ENCODE measurements at places on chromosomes 6 and 20.

DNA sequence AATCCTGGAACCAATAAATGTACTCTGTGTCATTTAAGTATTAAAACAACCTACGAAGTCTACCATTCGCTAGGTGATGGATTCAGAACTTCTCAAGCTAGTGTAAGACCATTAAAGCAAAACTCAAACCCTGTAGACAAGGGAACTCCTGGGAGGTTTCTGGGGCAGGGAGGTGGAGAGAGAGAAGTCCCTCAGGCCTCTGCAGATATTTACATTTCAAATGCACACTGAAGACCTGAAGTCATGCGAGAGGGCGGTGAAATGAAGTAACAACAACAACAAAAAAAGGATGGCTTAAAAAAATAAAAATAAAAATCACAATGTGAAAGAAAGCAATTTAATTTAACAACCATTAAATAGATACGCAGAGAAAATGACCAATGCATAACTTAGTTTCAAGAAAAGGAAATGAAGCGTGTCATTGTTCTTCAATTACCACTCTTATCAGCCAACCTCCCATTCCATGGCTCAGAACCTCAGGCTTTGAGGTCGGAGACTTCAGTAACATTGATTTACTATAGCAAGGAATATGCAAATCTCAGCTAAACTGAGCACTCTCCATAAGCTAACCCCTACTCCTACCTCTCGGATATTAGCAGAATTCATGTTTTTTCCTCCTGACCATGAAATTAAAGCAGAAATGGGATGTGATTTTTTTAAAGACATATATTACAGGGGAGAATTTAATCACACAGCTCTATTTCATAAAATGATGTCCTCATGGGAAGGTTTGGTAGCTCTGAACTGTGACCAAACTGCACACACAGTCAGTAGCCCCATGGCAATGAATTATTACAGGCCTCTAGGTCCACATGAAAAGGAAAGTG lies 140.6 kb downstream of the KIF16B start:
- DNase-seq: no peak

GRCh38 chr20:17648791-17649730 lies 33.0 kb downstream of the RRBP1 start:
- peak; percentile 20 for DNase-seq

DNA sequence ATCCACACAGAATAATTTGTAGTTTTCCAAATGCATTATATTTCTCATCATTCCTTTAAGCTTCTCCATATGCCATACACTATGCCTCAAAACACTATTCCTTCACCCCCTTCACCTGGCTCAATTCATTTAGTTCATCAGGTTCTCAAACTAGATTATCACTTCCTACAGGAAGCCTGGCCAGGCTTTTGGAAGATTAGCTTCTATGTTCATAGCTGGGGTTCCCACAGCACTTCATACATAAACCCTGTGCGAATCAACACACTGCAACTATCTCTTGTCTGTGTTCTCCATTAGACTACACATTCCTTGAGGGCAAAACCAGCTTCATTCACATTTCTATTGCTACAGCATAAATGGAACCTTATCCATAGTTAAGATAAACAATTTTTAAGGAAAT lies 40.5 kb upstream of the PLN start:
- DNase-seq: no peak

DNA sequence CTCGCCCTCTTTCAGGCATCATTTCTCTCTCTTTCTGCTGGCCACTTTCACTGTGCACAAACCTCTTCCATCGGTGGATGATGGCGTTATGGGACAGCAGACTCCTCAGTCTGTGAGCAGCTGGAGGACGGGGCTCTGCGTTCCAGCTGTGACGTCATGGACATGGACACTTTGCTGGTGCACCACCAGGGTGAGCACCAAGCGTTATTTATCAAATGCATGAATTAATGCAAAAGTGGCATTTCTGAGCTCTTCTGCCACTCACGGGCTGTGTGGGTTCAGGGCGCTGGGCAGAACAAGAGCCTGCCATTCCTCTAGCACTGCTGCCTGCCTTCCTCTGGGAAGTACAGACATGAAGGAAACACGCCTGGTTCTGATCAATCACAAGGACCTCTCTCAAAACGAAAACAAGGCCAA lies 82.9 kb upstream of the MPC1 start:
- DNase-seq: no peak

DNA sequence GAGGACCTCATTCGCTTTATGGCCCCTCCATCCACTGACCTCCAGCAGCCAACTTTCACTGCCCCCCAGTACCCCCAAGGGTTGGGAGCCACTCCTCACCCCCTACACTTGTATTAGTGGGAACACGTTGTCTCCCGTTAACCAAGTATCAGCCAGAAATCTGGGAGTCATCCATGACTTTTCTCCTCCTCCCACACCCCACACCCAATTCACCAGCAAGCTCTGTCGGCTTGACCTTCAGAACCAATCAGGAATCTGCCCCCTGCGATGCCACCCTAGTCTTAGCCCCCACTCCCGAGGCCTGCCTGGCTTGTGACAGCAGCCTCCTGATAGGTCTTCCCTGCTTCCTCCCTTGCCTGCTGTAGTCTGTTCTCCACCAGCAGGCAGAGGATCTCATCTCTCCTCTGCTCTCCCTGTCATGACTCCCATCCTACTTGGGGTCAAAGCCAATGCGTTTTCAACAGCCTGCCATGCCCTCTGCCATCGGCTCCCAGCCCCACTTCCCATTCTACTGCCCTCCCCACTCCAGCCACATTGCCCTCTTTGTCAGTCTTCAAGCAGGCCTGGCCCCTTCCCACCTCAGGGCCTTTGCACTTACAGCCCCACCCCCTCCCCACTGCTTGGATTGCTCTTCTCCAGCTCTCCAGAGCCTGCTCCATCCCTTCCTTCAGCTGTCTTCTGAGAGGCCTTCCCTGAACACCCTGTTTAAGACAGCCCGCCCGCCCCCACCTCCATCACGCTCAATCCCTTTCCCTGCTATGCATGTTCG lies 19.4 kb downstream of the MDGA1 start:
- DNase-seq: no peak

DNA sequence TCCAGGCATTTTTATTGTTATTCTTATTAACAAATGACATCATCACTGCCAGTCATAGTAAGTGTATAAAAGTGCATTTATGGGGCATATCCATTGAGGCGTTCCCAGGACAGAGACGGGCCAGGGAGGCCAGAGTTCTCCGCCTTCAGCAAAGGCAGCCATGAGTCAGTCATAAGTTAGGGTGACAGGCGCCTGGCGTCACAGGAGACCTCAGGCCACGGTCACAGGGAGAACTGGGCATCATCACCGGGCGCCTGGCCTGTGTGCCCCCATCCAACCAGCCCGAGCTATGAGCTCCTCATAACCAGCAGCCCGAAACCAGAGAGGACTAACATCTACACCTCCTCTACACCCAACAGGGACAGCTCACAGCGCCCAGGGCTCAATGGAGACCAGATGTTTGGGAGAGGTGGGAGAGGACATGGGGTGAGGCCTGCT lies 259.2 kb downstream of the DLL1 start:
- DNase-seq: no peak

DNA sequence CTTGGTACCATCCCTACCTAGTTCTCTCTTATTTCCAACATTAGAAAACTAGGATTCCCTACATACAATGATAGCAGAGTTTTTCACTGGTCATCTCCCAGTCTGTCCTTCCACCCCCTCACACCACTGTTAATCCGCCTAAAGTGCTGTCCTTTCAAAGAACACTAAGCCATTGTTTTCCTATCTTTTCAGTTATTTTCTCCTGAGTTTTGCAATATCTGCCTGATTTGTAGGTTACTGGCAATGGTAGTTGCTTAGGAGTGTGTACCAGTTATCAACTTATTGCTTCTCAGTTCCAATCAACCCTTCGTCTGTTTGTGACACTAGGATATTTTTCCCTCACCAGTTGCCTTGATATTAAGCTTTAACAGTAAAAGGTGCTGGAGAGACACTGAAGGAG lies 135.0 kb downstream of the EPM2A start:
- DNase-seq: no peak

DNA sequence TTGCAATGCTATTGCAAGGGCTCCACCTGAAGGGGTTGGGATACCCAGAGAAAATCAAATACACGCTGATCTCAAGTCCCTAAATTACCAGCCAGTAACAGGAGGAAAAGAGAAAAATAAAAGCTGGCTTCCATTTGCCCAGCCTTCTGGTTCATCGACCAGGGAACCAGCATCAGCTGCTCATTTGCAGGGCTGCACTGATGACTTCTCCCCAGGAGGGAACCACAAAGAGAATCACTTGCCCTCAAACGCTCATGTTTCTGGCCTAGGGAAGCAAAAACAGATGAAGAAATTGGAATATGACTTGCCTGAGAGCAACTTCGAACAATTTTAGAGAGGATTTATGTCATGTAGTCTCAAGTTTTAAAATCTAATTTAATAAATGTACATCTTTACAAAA lies 119.7 kb downstream of the SH3BGRL2 start:
- DNase-seq: no peak

- DNase-seq: no peak
Observed at GRCh38 chr6:70257768-70258273, 45.1 kb downstream of the COL9A1 start.

GRCh38 chr20:20051767-20052073 lies 546 bp downstream of the CRNKL1 start:
- no peak for DNase-seq

GRCh38 chr6:10426781-10427279 lies 12.0 kb upstream of the TFAP2A start:
- DNase-seq: no peak

GRCh38 chr6:70310063-70310694 lies 7.3 kb upstream of the COL9A1 start:
- DNase-seq: no peak

DNA sequence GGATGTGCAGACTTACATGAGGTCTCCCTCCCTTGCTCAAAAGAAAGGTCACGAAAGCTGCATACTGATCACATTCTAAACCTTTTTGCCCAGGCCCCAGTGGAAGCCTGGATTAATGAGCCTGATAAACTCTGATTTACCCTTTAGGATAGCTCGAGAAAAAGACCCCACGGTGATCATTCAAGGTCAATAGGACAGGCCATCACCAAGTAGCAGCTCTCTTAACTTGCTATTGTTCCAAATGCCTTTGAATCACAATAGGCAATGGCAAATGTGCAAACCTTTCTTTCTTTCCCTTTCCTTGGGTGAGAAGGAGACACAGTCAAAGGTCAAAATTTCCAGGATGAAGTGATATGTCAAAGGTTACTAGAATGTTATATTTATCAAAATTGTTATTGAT lies 327.3 kb downstream of the HDGFL1 start:
- no peak for DNase-seq

DNA sequence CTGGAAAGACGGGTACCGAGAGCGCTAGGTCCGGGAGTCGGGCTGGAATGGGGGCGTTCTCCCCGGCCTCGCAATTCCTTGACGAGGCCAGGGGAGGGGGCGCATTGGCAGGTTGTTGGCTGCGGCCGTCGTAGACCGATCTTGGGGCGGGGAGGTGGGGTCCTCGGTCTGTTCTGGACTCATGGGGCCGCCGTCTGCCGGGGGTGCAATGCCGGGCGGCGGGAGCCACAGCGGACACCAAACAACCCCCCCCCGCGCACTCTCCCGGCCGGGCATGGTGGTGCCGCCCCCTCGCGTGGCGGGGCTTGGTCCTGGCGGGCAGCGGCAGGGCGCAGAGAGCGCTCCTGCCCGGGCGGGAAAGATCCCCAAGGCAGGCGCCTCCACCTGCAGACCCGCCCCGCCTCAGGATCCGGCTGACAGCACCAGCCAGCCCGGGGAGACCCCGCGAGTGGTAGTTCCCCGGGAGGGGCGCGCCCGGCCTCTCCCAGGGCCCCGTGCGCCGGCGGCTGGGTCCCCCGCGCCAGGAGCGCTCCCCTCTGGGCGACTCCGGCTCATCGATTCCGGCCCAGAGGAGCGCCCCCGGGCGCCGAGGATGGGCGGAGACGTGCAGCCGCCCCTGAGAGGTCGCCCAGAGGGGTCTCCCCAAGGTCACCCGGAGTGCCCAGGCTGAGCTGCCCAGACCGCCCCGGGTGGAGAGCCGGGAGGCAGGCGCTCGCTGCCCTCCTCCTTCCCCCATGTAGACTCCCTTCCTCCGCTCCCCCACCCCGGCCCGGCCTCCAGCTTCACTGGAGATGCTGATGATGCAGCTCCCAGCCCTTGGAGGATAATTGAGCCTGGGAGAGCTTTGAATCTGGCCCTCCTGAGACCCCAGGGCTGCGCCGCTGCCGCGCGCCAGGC lies 709 bp downstream of the PPP1R16B start:
- DNase-seq: peak; percentile 34

DNA sequence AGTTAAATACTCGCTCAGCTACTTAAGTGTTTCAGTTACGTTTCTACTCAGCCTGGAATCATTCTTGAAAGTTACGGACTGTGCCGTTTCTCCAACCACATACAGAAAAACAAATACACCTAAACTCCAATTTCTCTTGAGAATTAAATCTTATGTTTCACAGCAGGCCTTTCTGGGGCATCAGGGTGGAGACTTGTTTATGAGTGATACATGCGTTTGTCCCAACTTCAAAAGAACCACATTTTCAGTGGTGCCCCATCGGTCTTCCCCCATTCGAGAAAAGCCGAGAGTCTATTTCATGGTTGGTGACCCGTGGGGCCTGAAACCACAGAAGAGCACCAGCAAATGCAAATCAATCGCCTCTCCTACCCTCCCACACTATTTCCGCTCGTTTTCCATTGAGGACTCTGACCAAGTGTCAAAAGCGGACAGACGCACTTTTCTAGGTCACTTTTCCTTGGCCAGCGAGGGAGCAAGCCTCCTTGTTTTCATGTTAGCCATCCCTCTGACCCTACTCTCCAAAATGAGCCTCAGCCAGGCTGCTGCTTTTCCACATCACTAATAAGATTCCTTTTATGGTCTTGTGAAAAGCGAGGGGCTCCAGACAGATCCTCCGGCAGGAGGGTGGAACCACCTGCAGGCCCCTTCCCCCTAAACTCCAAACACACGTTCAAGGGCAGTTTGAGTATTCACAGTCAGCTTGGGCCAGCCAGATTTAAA lies 3.1 kb downstream of the JAG1 start:
- no peak for DNase-seq

GRCh38 chr6:35516712-35517111 lies 4.0 kb upstream of the TULP1 start:
- DNase-seq: no peak

DNA sequence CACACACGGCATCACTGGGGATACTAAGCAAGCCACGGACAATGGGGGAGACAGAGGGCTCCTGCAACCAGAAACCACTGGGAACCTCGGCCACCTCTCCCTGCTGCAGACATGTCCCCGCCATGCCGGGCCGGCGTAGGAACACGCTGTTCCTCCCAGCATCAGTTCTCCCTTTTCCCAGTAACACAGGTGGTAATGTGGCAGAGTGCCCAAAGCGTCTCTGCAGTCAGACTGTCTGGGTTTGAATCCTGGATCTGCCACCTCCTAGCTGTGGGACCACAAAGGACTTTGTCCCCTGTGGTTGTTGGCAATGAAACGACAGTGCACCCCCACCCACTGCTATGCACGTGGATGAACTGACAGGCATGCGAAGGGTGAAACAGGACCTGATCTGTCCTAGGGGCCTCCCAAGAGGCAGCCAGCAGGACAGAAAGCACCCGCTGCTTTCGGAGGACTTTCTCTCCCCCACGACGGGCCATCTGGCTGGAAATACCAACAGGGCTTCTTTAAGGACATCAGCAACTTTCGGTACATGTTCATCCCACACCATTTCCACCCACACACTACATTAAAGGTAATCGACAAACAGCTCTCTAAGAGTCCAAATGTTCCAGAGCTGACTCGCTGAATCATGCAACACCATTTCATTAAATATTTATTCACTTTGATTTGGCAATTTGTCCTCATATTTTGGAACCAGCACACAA lies 74.1 kb downstream of the SULF2 start:
- DNase-seq: no peak

All from stimulated activated CD4-positive, alpha-beta T cell treated with anti-CD3 and anti-CD28 coated beads, Interleukin-4, amount 100 ng/mL, for 24 hours (primary cell).